ENCODE measurements at places on chromosomes 4 and X.

GRCh38 chrX:47266643-47267042 lies 33.8 kb downstream of the USP11 start:
- DNase-seq: no peak

GRCh38 chrX:151902813-151903591 lies 9.7 kb upstream of the MAGEA4 start:
- no peak for DNase-seq

DNA sequence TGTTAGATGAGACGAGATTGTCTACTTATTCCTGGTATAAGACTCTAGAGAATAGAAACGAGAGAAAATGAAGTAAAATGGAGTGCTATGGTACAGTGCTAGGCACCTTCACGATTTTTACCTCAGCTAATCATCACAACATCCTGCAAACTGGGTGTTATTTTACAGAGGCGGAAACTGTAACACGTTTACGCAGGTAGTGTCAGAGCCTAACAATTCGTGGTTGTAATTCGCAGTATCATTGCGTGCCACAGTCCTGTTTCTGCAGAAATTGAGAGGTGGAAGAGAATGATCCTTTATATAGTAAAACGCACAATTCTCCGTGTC lies 383 bp upstream of the TBC1D19 start:
- DNase-seq: no peak

- DNase-seq: no peak
Measured at GRCh38 chr4:186807808-186808629, 84.4 kb upstream of the FAT1 start.

DNA sequence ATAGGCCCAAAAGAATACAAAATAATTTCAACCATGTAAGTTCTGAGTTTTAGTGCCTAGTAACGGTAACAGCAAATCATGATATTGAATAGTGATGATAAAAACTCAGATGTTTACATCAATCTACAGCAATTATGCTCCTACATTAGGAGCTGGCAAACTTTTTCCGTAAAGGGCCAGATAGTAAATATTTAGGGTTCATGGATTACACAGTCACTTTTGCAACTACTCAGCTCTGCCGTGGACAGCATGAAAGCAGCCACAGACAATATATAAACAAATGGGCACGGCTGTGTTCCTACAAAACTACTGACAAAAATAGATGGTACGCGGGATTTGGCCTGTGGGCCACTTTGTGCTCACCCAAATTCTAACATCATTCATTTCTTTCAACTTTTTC lies 167.8 kb upstream of the NAP1L5 start:
- no peak for DNase-seq

DNA sequence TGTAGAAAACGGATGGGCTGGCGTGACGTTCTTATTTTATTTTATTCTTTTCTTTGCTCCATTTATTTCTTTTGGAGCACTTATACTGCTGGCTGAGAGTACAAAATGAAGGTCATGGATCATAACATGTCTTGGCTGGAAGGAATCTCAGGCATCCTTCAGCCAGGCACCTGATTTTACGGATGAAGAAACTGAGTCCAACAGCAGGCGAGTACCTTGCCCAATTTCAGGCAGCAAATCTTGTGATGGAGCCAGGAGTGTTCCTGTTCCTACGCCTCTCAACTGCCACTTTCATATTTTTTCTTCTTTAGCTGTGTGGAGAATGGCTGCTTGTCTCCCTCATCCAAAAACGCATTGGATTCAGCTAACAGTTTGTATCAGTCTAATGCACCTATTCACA lies 332.1 kb upstream of the IGFBP7 start:
- no peak for DNase-seq

DNA sequence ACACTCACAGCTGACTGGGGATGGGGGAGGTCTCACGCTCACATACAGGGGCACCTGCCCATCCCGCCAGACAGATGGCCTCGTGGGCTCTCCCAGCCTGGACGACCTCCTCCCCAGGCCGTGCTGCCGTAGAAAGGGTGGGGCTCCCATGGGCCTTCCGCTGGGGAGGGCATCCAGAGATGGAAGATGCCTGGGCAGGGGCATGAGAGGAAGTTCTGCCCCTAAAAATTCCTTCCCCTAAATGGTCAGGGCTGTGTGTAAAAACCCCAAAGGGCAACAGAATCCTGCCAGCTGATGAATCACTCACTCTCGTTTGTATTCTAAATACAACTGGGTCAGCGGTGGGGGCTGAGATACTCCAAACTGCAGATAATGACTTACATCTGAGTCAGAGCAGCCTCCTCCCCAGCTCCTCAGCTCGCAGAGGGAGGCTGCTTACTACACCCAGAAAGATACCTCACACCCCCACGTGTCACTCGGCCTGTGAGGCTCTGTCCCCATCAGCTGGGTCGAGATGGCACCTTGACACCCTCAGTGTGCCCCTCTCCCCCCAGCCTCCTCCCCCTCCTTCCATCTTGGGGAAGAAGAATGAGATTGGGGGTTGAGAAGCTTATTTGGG lies 10.1 kb downstream of the WDR1 start:
- DNase-seq: no peak

DNA sequence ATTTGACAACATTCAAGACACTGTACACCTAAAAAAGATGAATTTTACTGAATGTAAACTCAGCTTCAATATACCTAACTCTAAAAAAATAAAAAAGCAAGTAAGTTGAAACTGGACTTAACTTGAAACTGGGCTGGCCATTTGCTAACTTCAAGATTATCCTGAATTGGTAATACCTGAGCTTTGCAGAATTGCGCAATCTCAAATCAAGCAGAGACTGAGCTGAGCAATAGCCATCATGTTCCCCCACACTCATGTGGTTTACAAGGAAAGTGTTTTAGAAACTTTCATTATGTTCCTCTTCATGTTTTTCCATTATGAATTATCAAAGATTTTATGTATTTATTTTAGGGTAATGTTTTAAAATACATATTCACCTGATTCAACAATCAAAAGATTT lies 38.7 kb downstream of the ANXA5 start:
- DNase-seq: no peak
